ENCODE measurements at places on chromosomes 12 and 14.

- DNase-seq = no peak
Observed at GRCh38 chr14:38174711-38175110, 33.0 kb upstream of the SSTR1 start.

DNA sequence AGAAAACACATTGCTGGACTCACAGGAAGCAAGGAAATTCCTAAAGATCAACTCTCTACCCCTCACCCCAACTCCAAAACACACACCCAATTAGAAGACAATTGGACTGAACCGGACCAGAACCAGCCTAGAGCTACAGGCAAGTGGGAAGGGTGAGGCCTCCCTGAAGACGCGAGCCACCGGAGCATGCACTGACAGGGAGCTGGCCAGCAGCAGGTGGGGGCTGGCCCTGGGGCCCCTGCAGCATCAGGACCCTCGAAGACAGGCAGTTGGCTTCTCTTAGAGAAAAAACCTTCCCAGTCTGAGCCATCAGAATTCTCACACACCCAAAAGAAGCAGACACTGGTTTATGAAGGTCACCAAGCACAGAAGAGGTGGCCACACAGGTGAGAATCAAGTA, 209.5 kb upstream of the DIO3 start:
- no peak for DNase-seq

GRCh38 chr12:2675776-2676175, 119.0 kb upstream of the FKBP4 start:
- DNase-seq = no peak

DNA sequence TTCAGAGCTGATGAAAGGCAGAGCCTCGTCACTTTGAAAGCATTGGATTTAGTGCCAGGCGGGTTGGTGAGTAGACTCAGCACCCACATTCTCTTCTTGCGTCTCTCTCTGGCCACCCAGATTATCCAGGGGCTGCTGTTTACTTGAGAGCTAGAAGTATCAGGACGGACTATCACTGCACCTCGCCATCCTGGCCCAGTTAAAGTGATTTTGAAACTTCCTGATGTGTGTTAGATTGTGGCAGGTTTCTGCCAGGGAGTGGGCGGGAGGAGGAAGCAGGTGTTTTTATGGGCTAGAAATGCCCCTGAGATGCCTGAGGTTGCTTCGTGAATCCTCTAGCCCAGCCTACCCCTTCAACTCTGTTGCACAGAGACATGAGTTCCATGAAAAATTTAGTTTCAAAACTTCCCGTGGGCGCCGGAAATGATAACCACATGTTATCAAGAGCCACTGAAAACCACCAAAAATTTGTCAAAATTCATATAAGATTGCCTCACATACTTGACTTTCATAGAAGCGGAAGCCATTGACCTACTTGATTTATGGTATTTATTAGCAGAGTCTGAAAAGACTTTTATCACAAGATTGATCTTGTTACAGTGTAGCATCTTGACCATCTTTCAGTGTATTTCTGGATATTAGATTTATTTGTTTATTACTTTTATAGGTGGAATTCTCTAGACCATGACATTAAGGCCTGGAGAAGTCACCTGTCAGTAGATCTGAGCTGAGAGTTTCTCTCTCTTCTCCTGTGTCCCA, 466.0 kb downstream of the RAD51B start:
- DNase-seq = no peak

DNA sequence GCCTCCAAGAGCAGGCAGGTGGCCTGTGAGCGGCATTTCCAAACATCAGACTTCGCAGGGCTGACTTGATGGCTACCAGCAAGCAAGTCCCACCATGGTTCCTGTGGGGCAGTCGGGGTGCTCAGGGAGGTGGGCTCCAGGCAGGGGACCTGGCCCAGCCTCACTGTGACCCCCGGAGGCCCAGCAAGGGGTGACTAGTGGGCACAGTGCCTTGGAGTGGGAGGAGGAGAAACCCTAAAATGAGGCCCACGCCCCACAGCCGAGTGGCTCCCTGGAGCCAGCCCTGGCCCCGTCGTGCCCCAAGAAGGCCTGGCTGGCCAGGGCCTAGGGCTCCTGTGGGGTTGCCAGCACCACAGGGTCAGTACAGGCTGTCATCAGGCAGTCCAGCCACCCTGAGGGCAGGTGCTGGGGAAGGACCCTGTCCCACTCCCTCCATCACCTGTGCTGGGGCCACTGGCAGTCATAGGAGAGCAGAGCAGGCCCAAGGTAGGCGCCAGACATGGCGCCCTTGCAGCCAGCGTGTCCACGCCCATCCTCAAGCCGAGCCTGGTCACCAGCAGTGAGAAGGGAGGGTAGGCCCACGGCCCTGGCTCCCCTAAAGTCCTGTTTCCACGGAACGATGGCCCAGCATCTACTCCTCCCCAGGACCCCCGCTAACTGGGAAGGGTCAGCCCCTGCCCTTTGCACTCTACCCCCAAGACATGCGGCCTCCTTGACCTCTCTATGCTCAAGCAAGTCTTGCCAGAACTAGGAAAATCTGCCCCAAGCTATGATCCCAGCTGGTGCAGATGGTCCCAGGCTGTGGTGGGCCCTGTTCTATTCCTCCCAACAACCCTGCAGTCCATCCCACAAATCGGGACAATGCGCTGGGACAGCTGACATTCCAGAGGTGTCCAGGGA, 144.2 kb upstream of the C14orf180 start:
- DNase-seq = no peak
